ENCODE measurements at places on chromosomes 1 and 21.

GRCh38 chr1:181134543-181135436, 46.3 kb downstream of the IER5 start:
- no peak for DNase-seq

- DNase-seq: no peak
These were observed 494.5 kb upstream of the LRRC7 start for GRCh38 chr1:69073176-69073575.

DNA sequence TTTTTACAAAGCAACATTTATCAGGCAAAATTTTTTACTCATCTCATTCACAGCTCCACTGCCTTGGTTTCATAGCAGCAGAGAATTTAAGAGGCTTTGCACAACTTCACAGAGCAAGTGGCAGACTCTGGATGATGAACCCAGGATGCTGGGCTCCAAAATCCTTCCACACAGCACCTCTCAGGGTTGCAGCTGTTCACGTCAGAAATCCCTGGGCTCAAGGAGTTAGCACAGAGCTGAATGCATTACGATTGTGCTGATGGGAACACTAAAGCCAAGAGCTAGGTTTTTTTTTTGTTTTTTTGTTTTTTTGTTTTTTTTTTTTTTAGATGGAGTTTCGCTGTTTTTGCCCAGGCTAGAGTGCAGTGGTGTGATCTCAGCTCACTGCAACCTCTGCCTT, 2.4 kb upstream of the HTR6 start:
- no peak for DNase-seq

GRCh38 chr1:160755911-160756848, 17.1 kb downstream of the SLAMF7 start:
- DNase-seq: no peak

- DNase-seq: no peak
These were observed 105.0 kb upstream of the COL6A1 start for GRCh38 chr21:45876381-45877170.

DNA sequence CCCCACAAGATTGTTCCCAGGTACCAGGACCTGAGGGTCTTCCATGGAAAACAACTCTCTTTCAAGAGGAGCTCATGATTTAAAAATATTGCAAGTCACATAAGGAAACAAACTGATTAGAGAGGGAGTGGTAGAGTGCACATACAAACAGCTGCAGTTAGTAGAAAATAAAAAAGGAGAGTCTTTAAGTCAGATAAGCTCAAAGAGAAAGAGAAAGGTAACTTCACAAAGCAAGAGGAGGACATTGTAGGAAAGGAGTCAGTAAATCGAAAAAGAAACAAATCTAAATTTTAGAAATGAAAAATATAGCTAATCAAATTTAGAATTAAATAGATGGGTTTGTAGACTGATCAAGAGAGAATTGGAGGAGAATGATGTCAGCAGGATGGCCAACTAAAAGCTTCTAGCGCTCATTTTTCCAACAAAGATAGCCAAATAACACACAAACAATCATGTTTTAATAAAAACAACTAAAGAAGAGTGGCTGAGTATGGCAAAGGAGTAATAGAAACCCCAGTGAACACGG, 86.1 kb upstream of the CD53 start:
- no peak for DNase-seq

DNA sequence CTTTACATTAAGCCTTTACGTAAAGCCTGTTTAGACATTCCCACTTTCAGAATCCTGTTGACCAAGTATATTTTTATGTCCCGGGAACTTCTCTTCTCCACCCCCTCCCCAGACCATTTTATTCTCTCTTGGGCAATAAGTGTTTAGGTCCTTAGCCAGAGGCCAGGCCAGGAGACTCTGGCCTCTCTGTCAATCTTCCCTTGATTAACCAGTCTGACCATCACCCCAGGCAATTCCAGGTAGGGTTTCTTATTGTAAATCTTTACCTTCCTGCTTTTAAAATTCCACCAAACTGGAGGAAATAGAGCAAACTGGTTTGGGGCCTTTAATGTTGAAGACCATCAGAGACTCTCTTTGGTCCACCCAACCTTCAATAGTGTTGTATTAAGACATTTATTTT, 12.2 kb upstream of the IFI6 start:
- no peak for DNase-seq

DNA sequence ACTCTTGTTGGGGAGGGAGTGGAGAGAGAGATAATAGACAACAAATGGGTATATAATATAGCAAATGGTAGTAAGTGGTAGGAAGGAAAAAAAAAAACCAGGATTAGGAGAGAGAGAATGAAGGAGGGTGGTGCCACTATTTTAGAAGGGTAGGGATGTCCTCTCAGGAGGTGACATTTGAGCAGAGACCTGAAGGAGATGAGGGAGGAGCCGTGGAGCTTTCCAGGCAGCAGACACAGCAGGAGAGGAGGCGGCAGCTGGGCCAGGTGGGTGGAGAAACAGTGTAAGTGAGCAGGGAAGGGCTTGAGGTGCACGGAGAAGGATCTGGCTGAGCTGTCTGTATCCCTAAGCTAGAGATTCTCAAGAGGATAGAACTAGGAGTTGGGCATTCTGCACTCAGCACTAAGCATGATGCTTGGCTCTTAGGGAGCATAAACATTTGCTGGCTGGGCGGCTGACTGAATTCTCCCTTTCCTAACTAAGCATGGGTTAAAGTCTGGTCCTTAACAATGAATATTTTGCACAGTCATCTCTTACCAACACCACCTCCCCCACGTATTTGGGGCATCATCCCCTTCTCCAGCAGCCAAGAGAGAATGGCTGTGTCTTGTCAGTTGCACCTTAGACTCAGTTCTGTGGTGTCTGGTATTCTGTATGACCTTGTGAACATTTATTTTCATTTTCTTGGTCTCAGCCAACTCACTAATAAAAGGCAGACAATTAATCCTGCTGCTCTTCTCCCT, 27.6 kb upstream of the SARS1 start:
- DNase-seq: no peak

DNA sequence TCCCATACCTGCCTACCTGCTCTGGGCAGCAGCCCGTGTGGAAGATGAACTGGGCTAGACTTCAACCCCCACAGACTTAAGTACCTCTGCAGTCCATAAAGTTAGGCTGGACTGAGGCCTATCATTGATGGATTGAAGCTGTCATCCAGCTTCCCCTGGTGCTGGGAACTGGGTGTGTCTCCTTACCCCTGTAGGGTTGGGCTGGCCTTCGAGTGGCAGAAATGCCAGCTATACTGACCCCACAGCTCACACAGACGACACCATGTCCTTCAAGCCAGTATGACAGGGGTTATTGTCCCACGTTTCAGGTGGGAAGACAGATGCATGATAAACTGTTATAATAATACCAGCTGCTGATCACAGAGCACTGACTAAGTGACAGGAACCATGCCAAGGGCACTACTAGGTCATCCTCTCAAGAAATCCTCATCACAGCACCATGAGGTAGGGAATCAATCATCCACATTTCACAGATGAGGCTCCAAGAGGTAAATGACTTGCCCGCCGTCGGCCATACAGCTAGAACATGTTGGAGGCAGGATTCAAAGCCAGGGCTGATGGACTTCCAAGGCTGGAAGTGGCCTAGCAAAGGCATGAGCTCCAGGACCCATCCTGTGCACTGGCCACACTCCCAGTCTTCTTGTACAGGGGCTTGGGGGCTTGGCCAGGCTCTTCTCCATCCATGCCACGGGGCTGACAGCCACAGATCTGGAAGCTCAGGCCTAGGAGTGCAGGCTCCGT, at the start of gene BEST4:
Gene BEST4, minus strand, starts transcription at position 51 of the 741 bp plus-strand sequence. CDS start 465 bp downstream, outside the sequence.
- no peak for DNase-seq

DNA sequence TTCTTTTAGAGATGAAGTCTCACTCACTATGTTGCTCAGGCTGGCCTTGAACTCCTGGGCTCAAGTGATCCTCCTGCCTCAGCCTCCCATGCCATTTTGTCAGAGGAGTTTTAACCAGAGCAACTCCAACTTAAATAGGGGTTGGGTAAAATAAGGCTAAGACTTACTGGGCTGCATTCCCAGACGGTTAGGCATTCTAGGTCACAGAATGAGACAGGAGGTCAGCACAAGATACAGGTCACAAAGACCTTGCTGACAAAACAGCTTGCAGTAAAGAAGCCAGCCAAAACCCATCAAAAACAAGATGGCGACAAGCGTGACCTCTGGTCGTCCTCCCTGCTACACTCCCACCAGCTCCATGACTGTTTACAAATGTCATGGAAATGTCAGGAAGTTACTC, 5.7 kb upstream of the DNAH14 start:
- DNase-seq: no peak

DNA sequence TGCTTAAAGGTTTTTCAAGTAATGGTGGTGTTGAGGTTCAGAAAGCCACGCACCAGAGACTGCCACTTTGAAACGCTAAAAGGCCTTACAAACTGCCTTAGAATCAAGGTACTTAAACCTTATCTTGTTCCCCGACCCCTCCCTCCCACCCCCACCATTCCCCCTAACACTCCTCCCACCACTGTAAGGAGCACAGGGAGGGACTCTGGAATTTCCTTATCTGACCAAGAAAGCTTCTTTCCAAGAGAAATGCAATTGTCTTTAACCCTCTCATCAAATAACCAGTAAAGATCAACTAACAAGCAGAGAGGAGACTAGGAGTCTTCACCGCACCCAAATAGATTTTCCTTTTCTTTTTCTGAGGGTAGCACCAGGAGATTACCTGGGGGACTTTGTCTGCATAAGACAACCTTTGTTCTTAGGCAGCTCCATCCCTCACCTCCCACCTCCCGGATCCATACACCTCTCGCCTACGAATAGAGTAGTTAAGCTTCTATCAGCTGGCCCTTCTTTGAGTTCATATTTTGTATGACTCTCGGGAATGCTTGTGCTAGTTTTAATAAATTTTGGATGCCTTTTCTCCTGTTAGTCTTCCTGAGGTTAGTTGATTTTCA, 137.7 kb upstream of the ADGRL2 start:
- no peak for DNase-seq

DNA sequence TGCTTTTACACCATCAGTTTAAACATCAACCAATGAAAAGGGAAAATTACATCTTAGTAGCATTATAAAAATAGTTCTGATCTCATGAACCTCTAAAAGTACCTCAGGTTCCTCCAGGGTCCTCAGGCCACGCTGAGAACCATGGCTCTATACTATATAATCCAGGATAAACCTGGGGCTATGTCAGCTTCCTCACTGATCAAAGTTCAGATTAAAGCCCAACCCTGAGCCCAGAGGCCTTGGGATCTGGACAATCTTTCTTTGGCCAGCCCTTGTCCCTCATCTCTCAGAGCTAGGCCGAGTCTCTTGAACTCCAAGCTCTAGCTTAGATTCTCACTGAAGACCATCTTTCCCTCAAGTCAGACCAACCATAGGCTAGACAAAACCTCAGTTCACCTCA, 168.3 kb downstream of the PLPP3 start:
- DNase-seq: no peak

GRCh38 chr1:208004851-208005250, 93.9 kb upstream of the CD34 start:
- DNase-seq: no peak

DNA sequence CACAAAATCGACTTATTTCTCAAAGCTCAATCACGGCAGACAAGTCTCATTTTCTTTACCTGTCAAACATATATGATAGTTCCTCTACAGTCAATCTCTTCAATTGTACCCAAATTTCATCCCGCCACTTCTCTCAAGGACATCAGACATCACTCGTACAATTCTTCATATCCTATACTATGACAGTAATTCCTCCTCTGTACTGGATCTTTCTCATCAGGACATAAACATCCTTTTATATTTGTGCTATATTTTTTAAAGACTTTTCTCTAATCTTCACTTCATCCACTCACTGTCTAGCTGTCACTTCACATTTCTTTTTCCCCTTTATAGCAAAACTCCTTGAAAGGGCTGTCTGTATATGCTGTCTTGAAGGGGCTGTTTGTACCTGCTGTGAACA, 419.1 kb upstream of the NR5A2 start:
- no peak for DNase-seq

GRCh38 chr1:47738560-47739182, 258.5 kb downstream of the TRABD2B start:
- no peak for DNase-seq

DNA sequence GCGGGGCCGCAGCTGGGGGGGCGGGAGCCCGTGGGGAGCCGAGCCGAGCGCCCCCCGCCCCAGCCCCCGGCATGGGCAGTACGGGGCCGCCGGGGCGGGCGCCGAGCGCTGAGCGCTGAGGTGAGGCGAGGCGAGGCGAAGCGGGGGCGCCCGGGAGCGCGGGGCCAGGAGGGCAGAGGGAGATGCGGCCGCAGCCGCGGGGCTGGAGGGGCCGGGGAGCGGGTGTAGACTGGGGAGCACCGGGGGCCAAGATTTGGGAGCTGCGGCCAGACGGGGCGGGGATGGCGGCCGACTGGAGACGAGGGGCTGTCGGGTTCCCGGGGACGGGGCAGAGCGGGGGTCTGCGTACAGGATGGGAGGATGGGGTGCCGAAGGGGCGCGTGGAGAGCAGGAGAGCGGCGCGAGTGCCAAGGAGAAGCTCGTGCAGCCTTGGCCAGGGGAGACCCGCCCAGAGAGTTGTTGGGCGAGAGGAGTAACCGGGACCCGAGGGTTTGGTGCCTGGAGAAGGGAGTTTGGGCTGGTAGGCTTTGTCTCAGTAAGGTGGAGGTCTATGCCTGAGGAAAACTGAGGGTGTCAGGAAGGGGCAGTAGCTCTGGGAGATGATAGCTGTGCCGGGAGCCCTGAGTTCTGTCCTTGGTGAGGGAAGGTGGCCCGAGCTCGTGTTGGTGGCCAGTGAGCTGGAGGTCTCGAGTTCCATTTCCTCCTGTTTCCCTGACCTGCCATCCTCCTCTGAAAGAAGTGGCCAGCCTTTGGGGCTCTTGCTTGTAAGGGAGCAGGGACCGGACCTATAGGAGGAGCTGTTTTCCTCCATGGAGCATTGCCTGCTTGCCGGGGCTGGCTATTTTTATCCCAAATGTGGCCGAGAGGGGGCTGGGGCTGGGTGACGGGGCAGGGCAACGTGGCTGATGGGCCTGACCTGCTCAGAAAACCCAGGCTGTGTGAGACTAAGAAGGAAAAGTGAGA, 539 bp downstream of the ATP8B2 start:
- DNase-seq: peak; percentile 87

DNA sequence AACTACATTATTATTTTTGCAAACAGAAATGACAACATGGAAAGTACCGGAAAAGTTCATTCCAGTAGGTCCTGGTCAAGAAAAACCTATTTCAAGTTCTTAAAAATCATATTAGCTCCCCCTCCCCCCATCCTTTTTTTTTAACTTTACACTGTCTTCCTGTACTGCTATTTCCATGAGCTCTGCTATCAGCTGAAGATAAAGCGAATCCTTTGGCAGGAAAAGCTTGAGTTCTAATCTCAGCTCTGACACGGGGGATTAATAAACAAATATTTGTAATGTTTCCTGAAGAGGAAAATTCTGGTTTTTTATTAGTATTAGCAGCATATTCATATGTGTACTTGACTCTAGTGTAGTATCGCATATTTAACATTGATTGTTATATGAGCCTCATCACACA, 190.7 kb upstream of the ESRRG start:
- no peak for DNase-seq
